ENCODE measurements at places on chromosomes 4 and X.

DNA sequence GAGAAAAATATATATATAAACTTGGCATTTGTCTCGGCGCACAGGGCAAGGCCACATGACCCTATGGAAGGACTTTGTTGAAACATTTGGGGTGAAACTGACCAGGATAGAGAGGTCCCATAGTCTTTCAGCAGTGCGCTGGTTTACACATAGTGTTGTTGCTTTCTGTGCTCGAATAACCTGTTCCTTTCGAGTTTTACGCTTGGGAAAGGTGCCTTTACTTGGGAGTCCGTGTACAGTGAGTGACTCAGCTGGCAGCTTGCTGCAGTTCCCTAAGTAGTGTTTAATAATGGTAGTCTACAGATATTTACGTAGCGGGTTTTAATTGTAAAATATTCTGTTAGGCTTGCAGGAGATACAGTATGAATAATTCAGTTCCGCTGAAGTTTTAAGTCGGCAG, 578 bp downstream of the APOOL start:
- peak; percentile 0 for DNase-seq

DNA sequence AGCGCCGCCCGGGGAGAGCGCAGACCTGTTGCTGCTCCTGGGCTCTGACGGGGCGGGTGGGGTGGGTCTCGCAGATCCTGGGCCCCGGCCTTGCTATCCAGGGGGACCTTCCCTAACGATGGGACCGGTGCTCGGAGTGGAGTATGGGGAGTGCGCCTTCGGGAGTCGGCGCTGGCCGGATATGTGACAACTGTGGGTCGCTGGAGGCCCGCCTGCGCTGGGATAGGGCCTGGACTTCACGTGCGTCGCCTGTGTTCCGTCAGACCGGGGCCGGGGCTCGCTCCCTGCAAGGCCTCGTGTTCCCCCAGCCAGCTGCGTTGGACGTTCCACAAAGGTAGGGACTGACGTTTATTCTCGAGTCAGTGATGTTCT, 1.3 kb downstream of the TBL1X start:
- no peak for DNase-seq

- DNase-seq = no peak
Measured at GRCh38 chrX:144275843-144276242, 392.0 kb downstream of the UBE2NL start.

- peak; percentile 72 for DNase-seq
Measured at GRCh38 chr4:67687636-67688035, 13.3 kb downstream of the UBA6 start.

GRCh38 chrX:16347968-16348670, 180.8 kb downstream of the MAGEB17 start:
- peak; percentile 25 for DNase-seq

DNA sequence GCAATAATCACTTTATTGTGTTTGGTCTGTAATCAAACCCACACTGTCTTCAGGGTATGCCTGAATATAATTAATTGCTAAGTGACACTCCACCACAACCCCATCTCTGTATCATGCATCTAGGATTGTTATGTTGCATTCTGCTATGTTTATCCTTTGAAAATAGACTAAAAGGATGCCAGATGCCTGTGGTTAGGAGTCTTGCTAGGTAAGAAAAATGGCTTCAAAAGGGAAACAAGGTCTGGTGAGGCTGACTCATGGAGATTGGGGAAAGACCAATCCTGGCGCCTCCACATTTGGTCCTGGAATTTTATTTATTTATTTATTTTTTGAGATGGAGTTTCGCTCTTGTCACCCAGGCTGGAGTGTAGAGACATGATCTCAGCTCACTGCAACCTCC, 360.5 kb upstream of the SLC7A11 start:
- DNase-seq = peak; percentile 37

DNA sequence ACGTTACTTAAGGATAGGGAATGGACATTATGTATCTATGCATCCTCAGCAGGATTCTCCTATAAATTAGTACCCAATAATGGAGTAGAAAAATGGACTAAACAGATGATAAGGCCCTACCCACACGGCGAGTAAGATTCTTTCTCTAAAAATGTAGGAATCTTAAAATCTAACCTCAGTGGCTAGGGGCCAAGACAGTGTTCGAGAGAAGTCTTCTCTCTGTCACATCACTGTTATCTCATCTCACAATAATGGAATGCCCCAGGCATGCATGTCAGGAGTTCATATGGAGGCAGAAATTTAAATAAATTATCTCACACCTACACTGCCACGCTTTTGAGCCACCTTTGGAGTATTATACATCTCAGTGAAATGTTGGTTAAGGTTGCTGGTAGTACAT, 132.9 kb downstream of the LDB2 start:
- peak; percentile 43 for DNase-seq

- peak; percentile 29 for DNase-seq
Measured at GRCh38 chr4:147924604-147925412, 192.9 kb downstream of the ARHGAP10 start.

- DNase-seq = no peak
Measured at GRCh38 chr4:18815081-18815778, 793.7 kb upstream of the LCORL start.

DNA sequence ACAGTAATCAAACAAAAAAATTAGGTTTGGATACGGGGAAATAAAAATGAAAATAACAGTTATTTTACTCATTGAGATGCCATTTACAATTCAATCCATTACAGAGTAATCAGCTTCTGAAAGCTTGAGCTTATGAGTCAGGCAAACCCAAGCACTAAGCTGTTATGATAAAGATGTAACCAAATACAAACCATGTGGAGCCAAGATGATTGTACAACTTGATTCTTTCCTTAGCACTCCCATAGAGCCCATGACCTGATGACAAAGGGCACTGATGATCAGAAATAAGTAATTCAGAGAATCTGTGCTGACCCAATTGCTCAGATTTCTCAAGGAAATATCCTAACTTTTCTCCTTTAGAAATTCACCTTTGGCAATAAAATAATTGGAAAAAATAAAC, 40.5 kb upstream of the PRKG2 start:
- peak; percentile 85 for DNase-seq

GRCh38 chrX:69158166-69158980, 6.9 kb downstream of the PJA1 start:
- peak; percentile 55 for DNase-seq

- no peak for DNase-seq
Measured at GRCh38 chr4:140595065-140595464, 26.3 kb upstream of the UCP1 start.

DNA sequence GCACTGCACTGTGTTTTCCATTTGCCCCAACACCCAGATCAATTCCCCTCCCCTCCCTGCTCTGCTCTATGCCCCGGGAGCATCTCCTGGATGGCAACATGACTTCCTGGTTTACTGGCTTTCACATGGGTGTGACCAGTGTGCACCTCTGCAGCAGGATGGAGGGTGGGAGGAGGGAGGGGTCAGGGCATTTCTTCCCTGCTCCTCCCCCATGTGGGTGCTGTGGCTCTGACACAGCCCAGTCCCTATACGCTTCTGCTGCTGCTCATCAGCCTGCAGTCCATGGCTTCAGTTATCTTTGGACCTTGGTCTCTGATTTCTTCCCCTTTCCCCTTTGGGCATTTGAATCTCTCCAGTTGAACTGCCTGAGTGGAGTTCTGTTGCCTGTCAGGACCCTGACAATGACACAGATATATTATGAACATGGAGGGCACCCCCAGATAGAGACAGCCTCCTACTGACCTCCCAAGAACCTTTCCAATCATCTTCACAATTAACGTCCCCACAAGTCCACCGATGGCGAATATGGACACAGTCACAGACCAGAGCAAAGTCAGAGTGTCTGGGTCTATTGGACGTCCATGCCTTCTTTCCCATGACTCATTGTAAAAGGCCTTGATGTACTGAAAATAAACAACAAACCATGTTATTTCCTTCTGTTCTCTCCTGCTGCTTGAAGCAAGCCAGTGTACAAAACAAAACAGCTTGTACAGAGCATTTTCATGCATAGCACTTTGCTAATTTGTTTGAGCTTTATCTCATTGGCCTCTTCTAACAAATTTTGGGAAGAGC, 24.8 kb downstream of the SLC2A9 start:
- DNase-seq = no peak

DNA sequence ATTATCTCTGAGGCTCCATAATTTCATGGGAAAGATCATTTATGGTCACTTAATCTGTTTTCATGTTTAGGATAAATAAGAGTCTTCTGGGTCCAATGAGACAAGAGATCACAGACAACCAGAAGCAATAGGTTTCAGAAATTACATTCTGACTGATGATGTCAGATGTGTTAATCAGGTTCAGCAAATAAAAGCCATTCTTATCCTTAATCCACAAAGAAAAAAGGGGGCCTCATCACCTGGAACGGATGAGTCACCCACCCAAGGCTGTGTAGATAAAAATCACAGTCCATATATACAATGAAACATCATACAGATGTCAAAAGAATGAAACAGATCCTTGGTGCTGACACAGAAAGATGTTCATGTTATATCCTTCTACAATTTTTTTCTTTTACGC, 36.6 kb downstream of the SYTL4 start:
- DNase-seq = no peak

GRCh38 chrX:101642093-101642492, 17.6 kb downstream of the ARMCX2 start:
- DNase-seq = no peak

DNA sequence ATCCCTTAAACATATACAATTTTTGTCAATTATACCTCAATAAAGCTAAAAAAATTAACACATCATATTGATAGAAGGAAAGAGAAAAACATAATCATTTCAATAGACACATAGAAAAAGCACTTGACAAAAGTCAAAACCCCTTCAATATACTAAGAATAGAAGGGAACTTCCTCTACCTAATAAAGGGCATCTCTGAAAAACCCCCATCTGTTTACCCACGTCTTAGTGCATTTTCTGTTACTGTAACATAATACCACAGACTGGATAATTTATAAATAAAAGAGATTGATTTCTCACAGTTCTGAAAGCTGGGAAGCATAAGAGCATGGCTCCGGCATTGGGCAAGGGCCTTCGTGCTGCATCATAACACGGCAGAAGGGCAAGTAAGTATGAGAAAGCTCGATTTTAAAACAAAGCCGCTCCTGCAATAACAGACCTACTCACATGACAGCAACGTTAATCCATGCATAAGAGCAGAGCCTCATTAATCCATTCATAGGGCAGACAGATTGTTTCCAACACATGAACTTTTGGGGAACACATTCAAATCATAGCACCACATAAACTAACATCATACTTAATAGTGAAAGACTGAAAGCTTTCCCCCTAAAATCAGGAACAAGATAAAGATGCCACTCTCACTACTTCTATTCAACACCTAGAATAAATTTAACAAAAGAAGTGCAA, 15.7 kb downstream of the STEEP1 start:
- no peak for DNase-seq

- peak; percentile 31 for DNase-seq
Measured at GRCh38 chr4:102420563-102421398, 75.5 kb upstream of the SLC39A8 start.

- DNase-seq = no peak
Measured at GRCh38 chrX:119643696-119644095, 37.5 kb upstream of the NKRF start.

DNA sequence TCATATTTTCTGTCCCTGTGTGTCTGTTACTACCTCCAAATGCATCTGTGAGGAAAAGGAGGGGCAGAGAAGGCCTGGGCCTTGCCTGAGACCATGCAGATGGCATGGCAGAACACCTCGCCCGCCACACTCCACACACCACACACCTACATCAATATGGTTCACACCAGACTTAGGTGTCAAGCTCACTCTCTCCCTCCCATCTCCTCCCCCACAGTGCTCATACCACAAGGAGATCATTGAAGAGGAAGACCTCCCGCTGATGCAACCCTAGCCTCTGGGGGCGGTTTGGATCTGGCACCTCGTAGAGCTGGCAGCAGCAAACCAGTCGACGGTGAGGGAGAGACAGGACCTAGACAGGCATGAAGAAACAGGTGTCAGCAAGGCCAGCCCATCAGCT, 16.6 kb upstream of the KDM5C start:
- no peak for DNase-seq

DNA sequence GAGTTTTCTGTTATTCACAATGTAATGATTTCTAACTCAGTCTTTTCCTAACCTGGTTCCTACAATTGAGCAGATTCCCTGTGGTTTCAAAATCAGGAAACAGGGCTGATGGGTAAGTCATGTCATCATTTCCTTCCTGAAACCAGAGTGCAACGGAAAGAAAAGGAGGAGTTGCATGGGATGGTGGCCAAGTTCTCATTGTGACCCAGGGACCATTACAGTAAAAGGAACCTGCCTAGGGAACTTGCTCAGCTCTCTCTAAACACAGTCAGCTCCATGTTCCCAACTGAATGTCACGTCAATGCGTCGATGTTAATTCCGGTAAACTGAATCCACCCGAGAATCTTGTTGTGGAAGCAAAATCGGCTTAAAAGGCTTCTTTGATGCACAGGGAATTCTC, 51.2 kb downstream of the LGI2 start:
- peak; percentile 43 for DNase-seq

DNA sequence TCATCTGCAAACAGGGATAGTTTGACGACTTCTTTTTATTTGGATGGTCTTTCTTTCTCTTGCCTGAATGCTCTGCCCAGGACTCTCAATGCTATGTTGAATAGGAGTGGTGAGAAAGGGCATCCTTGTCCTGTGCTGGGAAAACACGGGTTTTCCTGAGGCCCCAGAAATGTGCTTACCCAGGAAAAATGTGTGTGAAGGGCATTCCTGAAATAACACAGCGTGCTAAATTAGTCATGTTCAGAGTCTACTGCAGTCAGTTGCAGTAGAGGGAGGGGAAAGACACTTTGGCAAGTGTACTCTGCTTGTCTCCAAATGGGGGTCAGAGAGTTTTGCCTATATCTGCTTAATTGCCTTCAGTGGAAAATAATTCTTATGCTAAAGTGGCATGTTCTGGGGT, 153.9 kb downstream of the CCNG2 start:
- DNase-seq = peak; percentile 33

DNA sequence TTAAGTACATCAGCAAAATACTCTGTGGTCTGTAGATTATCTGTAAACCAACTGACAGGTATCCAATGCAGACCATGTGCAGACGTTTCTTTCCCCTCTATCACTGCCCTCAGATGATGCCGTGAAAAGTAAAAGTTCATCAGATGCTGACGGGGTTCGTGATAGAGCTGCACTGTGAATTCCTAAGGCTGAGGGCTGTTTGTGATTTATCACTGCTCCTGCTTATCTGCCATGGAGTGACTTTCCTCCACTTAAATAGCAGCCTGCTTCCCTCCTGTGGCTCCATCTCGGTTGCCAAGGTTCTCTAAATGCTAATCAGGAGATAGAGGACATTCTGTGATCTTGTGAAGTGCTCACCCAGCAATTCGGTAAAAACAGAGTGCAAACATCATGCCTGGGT, 89.3 kb upstream of the SRD5A3 start:
- DNase-seq = no peak

DNA sequence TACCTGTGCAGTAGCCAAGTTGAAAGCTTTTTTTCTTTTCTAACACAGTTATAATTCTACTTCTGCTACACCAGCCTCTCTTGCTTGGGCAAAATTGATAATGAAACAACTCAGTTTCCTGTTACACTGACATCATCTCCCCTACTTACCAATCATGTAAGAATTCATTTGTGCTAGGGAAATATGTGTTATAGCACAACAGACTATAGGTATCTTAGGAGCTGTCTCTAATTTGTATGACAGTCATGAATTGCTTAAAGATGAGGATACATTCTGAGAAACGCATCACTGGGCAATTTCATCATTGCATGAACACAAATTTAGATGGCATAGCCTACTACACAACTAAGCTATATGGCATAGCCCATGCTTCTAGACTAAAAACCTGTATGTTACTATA, 246.3 kb upstream of the ANKRD50 start:
- no peak for DNase-seq

- DNase-seq = peak; percentile 19
Measured at GRCh38 chr4:55435141-55435841, 39.5 kb downstream of the TMEM165 start.

Data from fibroblast of skin of abdomen (primary cell).